A549 treated with ZK216348 at 1 μM for 4 hours (cell line): ENCODE measurements at places on chromosomes 2 and 18. TPM values are rescaled to one million over a fixed set of nuclear protein-coding genes. Genes with fewer than 3 reads are reported as not detected.

Gene RAB6C
- not detected in 5 replicates for total RNA-seq

Gene ELOA2
- total RNA-seq: not detected in 5 replicates

Gene ZNF396
- total RNA-seq: 0.57 to 1.2 TPM (median 0.74 TPM) in 5 replicates

Gene GALNT5
- total RNA-seq: 2.0 to 2.6 TPM (median 2.4 TPM) in 5 replicates

Gene SPP2
- not detected in 5 replicates for total RNA-seq

Gene RTP5
- not detected in 5 replicates for total RNA-seq

Gene CAVIN2
- total RNA-seq: 21.7 to 41.3 TPM (median 35.6 TPM) in 5 replicates

Gene TTR
- not detected in 5 replicates for total RNA-seq
